ENCODE measurements at places on chromosomes 2 and 18.

DNA sequence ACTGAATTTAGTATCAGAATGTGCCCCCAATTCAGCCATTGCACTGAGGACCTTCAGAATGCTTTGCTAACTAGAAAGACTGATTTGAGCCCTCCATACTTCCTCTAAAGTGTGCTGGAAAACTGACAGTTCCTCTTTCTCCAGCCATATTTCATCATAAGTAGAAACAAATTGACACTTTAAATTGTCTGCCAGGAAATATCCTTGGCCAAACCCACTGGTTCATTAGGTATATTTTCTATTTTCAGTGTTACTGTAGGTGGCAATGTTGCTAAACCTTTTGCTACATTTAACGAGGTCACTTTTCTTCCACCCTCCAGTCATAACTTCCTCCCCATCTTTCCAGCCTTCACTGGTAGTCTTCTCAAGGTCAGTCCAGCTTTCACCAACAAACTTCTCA lies 21.5 kb downstream of the SP5 start:
- no peak for DNase-seq

DNA sequence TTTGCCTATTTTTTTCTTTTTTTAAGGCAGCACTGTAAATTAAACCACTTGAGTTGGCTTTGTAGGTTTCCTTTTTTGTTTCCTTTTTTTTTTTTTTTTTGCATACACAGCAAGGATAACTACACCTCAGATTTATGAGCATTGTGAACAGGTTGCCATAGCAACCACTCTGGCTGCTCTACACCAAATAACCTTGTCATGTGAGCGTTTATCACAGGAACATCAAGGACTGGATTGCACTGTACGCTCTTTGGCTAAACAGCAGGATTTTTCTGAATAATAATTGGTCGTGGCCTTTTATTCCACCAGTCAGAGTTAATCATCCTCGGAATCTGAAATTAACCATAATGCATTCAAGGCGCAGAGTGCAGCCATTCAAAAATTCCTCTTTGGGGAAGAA lies 199.1 kb upstream of the SLC14A2 start:
- no peak for DNase-seq

GRCh38 chr18:79900610-79901570 lies 50.6 kb downstream of the SLC66A2 start:
- no peak for DNase-seq

DNA sequence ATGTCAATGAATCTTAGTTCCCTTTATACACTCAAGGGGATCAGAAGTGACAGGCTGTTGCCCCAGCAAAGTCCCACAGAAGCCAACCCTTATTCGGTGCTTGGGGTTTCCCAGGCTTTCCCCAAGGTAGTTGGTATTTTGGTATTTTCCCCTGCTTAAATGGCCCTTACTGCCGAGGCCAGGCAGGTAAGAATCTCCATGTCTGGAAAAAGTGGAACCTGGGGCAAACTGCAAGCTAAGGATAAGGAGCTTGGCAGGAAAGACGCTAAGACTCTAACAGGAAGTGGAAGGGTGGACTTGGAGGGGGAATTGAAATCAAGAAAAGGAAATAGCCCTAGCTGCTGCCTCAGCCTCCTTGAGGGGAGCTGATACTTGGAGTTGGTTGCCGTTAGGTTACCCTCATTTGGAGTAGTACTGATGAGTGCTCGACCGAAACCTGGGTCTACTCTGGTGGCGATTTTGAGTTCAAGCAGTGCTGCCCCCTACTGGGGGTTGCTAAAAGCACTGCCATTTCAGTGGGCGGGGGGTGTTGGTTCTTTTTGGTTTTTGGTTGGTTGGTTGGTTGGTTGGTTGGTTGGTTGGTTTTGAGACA lies 3.3 kb upstream of the GPBAR1 start:
- no peak for DNase-seq

DNA sequence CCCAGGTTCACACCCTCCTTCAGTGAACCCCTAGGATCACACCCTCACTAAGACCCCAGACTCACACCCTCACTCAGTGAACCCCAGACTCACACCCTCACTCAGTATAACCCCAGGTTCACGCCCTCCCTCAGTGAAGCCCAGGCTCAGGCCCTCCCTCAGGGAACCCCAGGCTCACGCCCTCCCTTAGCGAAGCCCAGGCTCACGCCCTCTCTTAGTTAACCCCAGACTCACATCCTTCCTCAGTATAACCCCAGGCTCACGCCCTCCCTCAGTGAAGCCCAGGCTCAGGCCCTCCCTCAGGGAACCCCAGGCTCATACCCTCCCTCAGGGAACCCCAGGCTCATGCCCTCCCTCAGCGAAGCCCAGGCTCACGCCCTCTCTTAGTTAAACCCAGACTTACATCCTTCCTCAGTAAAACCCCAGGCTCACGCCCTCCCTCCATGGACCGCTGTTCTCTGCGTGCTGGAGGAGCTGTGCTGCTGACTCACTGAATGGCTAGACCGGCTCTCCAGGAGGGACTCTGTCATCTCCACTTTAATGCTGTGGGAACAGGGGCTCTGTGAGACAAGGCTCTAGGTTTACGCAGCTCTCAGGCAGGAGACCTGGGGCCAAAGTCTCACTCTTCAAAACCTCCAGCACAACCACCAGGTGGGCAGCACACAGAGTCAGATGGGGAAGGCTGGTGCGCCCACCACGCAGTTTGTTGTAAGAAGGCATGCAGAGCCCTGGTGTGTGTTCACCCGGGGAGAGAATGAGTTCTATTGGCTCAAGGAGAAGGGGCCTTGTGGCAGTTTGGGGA lies 506.9 kb upstream of the MYT1L start:
- no peak for DNase-seq

GRCh38 chr18:59024829-59025228 lies 114.9 kb upstream of the SEC11C start:
- no peak for DNase-seq

- DNase-seq: no peak
Observed at GRCh38 chr2:10525573-10526265, 77.6 kb upstream of the ODC1 start.

- DNase-seq: peak; percentile 82
Observed at GRCh38 chr2:216545359-216545758, 46.7 kb downstream of the RPL37A start.

- DNase-seq: no peak
Observed at GRCh38 chr2:29561181-29561580, 360.2 kb downstream of the ALK start.

DNA sequence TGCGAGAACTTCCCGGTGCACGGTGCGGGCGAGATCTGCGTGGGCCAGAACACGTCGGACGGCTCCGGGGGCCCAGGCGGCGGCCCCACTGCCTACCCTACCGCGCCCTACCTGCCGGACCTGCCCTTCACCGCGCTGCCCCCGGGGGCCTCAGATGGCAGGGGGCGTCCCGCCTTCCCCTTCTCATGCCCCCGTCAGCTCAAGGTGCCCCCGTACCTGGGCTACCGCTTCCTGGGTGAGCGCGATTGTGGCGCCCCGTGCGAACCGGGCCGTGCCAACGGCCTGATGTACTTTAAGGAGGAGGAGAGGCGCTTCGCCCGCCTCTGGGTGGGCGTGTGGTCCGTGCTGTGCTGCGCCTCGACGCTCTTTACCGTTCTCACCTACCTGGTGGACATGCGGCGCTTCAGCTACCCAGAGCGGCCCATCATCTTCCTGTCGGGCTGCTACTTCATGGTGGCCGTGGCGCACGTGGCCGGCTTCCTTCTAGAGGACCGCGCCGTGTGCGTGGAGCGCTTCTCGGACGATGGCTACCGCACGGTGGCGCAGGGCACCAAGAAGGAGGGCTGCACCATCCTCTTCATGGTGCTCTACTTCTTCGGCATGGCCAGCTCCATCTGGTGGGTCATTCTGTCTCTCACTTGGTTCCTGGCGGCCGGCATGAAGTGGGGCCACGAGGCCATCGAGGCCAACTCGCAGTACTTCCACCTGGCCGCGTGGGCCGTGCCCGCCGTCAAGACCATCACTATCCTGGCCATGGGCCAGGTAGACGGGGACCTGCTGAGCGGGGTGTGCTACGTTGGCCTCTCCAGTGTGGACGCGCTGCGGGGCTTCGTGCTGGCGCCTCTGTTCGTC lies 1.7 kb downstream of the FZD7 start:
- DNase-seq: peak; percentile 50

GRCh38 chr18:23163786-23164533 lies 28.7 kb downstream of the CABLES1 start:
- DNase-seq: no peak

All from AG09309 (cell line).